Hematopoietic multipotent progenitor cell treated with erythropoietin and hydrocortisone succinate and interleukin-3 and kit ligand, for 6 days (in vitro differentiated cells): ENCODE measurements at places on chromosomes 2 and 18.

DNA sequence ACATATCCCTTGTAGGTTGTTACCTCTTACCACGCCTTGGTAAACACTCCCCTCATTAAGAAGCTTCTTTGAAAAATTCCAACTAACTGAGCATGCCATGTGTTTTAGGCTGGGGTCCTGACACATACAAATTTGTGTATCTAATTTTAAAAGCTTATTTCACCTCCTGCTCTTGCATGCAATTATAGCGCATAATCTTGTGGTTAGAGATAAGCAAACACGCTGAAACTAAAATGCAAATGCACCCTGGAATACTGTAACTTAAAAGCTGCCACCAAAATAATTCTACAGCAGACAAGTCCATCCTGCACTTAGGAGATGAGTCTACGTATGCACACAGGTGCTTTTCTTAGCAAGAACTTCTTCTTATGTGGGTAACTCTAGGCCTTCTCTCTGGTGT, 990.2 kb downstream of the TSN start:
- DNase-seq = peak; percentile 2

GRCh38 chr2:166404831-166405568, 29.3 kb upstream of the SCN9A start:
- DNase-seq = no peak

DNA sequence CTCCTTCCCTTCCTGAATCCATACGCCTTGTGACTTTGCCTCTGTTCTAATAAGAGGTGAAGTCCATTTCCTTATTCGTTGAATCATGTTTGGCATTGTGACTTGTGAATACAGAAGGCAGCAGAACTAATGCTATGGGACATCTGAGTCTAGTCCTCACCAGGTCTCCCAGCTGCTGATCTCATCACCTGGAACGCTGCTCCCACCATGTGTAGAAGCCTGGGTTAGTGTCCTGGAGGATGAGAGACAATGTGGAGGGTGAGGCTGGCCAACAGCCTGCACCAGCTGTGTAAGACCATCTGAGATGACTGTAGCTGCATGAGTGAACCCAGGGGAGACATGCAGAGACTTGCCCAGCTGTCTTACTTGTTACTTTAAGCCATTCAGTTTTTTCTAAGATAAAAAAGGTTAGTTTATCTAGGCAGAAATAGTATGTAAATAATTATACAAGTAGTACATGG, 3.5 kb upstream of the HAAO start:
- DNase-seq = no peak

- DNase-seq = peak; percentile 51
Measured at GRCh38 chr2:61536180-61536571, 2.0 kb downstream of the XPO1 start.

GRCh38 chr2:215613888-215614287, 178.0 kb upstream of the FN1 start:
- no peak for DNase-seq

DNA sequence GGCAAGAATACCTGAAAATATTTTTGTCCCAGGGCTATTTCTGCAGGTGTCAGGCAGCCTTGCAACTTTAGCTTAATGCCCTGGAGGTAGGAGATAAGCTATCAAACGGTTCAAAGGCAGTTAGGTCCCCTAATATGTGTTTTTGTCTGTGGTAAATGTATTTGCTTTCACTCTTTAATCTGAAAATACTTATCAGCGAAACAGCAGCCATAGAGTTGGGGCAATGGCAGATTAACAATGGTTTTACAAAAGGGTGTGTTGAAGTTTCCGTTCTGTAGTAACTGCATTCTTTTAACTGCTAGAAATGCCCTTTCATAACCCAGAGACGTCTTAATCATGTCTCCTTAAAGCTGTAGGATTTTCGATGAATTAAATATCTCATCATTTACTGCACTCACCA, 265.0 kb upstream of the TRIB2 start:
- DNase-seq = peak; percentile 95

DNA sequence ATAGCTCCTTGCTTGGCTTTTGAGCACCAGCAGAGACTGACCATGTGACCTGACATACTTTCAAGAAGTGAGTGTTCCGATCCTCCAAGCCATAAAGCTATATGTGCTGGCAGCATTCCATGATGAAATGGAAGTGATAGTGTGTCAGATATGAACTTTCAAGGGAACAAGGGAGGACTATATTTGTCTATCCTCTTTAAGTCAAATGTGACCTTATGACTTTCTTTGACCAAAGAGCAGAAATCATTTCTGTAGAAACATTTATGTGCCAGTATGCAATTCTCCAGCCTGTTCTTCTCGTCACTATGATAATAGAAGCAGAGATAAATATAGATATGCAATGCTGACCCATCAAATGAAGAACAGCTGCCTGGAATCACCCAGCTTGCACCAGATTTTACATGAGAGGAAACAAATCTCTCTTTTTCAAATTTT, 14.4 kb downstream of the HYCC2 start:
- DNase-seq = peak; percentile 7

DNA sequence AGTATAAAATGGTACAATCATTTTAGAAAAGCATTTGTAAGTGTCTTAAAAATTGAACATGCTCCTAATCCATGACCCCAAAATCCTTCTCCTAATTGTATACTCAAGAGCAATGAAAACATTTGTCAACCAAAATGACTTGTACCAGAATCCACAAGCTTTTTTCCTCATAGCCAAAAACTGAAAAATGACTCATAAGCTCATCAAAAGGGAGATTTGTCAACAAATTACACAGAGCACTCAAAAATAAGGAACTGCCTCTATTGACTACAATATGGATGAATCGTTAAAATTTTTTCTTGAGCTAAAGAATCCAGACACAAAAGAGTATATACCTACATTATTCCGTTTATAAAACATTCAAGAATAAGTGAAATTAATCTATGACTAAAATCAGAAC, 544.8 kb downstream of the ARHGAP15 start:
- no peak for DNase-seq

DNA sequence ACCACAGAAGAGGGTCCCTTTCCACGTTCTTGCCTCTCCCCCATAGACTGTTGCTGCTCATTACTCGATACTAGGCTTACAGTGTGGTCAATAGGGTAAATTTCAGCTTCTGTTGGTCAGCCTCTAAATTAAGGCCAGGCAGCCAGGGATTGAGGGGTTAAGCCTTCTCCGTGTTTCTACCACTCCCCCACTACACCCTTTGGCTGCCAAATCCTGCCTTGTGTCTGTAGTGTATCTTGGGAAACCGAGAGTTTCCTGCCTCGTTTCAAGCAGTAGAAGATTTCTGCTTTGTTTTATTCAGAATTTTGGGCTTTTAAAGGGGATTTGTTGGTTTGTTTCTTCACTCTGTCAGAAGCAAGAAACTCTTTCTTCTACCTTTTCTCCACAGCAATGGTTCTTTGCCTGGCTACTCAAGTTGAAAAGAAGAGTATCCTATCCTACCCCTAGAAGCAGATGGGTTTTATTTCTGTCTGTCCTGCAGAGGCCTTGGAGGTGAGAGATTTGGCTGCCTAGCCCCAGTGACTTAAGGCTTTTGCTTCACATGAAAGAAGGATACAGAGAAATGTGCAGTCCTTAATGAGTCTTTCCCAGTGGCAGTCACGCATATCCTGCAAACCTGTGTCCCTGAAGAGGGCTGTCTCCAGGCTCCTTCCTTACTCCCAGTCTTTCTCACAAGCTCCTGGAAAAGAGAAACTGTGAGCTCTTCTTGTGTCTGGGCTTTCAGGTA, 261.5 kb upstream of the TANK start:
- DNase-seq = no peak

GRCh38 chr2:159755788-159756187, 42.2 kb downstream of the CD302 start:
- DNase-seq = peak; percentile 50

DNA sequence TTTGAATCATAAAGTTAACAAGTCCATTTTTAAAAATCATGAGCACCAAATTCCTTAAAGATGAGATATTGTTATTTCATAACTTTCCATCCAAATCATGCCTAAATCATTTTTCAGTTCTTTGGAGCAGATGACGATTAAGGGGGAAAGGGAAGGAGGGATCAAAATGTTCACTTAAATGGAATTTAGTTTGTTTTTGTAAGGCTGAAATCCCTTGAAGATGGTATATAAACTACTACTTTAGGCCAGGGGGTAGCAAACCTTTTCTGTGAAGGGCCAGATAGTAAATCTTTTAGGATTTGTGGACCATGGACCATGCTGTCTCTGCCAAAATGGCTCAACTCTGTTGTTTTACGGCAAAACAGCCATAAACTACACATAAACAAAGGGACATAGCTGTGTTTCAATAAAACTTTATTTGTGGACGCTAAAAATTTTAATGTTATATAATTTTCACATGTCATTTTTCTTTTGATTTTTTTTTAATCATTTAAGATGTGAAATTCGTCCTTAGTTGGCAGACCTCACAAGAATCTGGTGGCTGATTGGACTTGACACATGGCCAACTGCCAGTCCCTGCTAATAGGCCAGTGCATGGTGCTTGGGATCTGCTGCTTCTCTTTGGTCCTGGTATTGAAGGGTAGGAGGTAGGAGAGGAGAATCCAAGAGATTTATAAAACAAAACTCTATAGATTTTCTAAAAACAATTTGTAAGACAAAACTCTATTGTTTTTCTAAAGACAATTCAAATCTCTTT, 52.0 kb upstream of the RTN4 start:
- no peak for DNase-seq

GRCh38 chr2:192070099-192070498, 124.6 kb downstream of the TMEFF2 start:
- DNase-seq = no peak

- no peak for DNase-seq
Measured at GRCh38 chr18:27121108-27121507, 64.0 kb downstream of the CHST9 start.

DNA sequence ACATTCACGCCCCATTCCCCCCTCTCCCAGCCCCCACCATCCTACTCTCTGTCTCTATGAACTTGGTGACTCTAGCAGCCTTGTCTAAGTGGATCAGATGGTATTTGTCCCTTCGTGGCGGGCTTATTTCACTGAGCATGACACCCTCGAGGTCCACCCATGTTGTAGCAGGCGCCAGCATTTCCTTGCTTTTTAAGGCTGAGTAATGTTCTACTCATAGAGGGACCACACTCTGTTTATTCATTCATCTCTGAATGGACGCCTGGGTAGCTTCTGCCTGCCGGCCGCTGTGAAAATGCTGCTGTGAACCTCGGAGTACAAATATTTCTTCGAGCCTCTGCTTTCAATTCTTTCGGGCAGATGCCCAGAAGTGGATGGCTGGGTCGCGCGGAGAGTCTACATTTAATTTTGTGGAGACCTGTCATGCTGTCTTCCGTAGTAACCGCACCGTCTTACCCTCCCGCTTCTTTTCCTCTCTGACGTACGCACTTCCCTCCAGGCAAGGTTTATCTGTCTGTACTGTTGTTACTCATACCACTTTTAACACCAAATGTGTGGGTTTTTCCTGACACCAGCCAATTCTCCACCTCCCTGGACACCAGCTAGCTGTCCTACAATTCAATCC, 5.6 kb downstream of the CROCC2 start:
- no peak for DNase-seq

DNA sequence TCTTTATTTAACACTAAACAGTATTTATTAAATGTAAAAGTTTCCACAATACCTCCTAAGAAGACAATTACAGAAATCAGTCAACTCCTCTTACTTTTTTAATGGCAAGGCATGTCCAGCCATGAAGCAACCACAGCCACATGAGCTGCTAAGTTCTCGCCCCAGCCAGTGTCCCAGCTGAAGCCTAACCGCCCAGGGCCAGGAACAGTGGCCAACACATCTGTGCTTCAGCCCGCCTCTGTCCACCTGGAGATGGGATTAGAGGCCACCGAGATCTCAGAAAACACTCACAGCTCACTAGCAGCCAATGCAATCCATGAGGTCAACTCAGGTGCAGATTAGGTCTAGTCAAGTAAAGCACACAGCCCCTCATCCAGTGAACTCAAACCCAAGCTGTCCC, 40.2 kb downstream of the PID1 start:
- DNase-seq = no peak

GRCh38 chr2:217254111-217254510, 394.2 kb upstream of the TNP1 start:
- DNase-seq = no peak
